HT1080 (cell line): ENCODE measurements at places on chromosomes 4 and X. TPM values are rescaled to one million over a fixed set of nuclear protein-coding genes. Genes with fewer than 3 reads are reported as not detected.

USO1 gene
- total RNA-seq, result 60.8 and 68.3 TPM in 2 replicates

MYL5 gene
- 4.9 and 8.5 TPM in 2 replicates for total RNA-seq

CCDC110 gene
- total RNA-seq, result 0.37 TPM in 1 of 2 replicates, not detected in the other

OFD1 gene
- 5.6 and 5.9 TPM in 2 replicates for total RNA-seq

- DNase-seq, result no peak
Measured at GRCh38 chrX:7950865-7951264, 23.7 kb upstream of the PNPLA4 start.

- no peak for DNase-seq
Measured at GRCh38 chr4:159224408-159224807, 121.5 kb downstream of the RAPGEF2 start.

- DNase-seq, result no peak
Measured at GRCh38 chrX:129797251-129797906, 17.6 kb downstream of the SASH3 start.

DNA sequence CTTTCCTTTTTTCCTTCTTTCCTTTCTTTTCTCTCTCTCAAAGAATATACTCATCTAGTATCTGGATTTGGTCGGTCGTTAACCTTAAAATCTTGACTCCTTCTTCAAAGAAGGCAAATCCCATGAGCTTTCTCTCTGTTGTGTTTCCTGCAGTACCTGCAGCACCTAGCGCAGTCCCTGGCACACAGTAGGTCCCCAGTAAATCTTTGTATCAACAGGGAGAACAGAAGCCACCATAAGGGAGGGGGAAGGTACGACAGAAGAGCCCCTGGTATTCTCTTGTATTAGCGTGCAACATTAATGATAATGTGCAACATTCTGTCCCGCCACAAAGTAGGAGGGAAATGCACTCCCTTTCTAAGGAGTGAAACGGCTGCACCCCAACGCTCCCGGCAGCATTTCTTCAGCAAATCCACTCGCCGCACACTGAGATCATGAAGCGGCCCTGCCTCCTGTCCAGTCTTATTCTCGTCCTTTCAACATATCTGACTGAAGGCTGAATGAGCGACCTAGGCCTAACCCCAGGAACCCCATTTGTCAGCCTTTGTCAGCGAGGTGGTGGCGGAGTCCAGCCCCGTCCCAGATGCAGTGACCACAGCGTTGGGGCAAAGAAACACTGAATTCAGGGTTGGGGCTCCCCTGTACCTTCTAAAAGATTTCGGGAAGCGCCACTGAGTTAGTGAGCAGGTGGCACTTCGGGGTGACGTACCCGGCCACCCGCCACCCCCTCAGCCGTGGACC is 133.7 kb downstream of the AMELX start:
- no peak for DNase-seq

GRCh38 chrX:39582091-39582490 is 515.7 kb downstream of the BCOR start:
- no peak for DNase-seq
